ENCODE measurements at places on chromosomes 7 and 10.

- DNase-seq: no peak
Measured at GRCh38 chr10:70335246-70335613, 47.2 kb downstream of the LRRC20 start.

- peak; percentile 34 for DNase-seq
Measured at GRCh38 chr10:74502963-74503608, 323.3 kb upstream of the KAT6B start.

GRCh38 chr7:158560386-158560785 lies 27.2 kb downstream of the PTPRN2 start:
- no peak for DNase-seq

DNA sequence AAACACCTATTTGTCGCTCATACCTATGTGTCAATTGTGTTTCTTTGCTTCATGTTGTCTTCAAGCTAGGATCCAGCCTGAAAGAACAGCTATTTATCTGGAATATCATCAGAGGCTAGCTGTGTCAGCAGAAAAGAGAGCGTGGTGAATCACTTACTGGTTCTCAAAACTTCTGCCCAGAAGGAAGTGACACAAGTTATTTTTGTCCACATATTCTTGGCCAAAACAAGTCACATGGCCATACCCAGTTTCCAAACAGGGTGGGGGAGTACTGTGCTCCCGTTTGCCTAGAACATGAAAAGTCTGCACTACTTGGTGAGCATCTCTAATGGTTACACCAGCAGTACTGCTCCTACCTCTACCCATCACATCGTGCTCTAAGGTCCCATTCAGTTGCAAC lies 160.9 kb upstream of the CSTF2T start:
- no peak for DNase-seq

DNA sequence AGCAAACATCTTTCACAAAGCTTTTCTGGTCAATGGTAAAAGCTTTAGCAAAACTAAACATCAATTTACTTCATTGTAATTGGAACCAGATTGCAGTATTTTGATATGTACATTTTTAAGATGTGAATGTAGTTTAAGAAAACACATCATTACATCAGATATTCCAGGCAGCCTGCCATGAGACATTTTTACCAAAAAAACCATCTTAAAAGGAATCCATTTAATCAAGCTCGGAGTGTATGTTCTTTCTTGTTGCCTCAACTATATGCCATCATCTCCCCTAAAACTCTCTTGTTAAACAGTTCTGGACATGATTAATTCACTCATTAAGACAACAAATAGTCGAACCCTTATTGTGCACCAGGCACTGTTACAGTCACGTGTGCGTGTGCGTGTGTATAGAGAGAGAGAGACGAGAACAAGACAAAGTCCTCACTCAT lies 97.5 kb downstream of the UBE2H start:
- peak; percentile 93 for DNase-seq
